ENCODE measurements at places on chromosomes 5 and 9.

DNA sequence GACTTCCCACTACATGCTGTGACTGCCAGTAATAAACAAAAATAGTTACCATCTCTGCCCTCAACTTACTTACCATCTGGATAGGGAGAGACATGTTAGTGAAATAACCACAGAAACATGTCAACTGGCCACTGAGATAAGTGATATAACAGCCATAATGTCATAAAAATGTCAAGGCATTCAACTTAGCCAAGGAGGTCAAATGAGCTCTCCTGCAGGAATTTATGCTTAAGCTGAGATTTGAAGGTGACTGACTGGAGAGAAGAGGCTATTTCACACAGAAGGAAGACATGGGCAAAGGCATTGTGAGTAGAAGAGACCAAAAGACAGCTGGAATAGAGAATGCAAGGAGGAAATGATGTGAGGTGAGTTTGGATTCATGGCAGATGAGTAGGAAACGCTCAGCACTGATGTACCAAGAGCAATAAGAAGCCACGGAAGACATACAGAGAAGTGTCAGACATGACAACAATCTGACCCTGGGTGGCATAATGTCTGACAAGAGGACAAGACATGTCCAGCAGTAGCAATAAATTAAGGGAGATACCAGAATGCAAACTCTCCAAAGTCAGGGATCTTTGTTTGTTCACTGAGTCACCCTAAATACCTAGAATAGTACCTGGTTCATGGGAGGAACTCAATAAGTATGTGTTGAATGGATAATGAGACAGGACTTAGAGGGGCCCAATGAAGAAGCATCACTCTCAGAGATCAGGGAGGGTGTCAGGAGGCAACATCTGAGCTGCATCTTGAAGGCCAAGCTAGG lies 318.8 kb downstream of the ACTL7B start:
- DNase-seq: no peak

DNA sequence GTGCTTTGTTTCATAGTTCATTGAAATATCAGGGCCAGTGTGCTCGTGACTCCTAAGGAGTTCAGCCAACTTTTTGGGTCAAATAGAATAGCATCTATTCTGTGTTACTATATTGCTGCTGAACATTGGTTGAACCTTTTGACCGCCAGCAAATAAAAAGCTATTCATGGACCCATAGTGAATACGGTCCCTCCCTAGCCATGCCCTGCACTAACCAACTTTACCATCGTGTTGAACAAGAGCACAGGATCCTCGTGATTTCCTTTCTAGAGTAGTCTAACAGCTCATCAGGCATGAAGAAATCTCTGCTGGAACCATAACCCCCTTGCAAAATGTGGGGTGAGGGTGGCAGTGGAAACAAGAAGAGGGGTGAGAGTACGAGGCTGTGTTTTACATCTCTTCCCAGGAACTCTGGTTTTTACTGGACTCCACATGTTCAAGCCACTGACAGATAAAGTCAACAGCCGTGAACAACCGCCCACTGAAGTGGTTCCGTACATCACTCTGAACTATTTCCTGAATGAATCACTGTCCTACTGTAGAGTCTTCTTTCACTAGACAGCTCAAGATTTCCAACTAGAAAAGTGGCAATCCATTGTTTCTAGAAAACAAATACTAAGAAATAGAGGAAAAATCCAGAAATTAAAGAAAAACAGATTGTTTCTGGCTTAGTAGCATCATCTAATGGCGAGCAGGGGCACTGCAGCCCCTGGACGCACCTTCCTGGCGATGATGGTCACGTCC lies 70.1 kb upstream of the SPATA31E1 start:
- DNase-seq: peak; percentile 21

GRCh38 chr9:120891245-120891883 lies 14.4 kb upstream of the PHF19 start:
- DNase-seq: no peak

DNA sequence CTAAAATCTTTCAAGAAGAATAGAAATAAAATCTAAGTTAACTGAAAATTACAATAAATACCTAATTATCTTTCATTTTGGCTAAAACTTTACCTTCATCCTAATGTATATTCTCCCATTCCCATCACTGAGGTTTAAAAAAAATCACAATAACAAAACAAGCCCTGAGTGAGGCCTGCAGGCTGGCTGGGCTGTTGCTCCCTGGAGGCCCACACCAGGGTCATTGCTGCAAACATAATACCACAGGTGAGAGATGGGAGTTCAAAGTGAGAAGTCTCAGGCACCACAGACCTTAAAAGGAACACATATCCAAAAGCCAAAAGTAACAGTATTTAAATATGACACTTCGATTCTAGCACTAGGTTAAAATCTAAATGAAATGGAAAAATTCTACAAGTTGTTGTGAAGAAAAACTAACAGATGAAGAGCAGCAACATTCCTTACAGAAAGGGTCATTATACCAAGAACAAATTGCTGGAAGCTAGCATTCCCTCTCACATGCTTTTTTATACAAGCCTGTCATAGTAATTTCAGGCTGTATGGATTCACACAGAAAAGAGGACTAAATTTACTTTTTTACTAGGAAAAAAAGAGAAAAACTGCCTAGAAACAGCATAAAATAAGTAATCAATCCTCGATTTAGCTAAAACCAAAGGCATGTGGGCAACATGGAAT lies 57.8 kb downstream of the AUH start:
- DNase-seq: no peak

GRCh38 chr5:97165726-97166125 lies 17.3 kb downstream of the RIOK2 start:
- DNase-seq: no peak

DNA sequence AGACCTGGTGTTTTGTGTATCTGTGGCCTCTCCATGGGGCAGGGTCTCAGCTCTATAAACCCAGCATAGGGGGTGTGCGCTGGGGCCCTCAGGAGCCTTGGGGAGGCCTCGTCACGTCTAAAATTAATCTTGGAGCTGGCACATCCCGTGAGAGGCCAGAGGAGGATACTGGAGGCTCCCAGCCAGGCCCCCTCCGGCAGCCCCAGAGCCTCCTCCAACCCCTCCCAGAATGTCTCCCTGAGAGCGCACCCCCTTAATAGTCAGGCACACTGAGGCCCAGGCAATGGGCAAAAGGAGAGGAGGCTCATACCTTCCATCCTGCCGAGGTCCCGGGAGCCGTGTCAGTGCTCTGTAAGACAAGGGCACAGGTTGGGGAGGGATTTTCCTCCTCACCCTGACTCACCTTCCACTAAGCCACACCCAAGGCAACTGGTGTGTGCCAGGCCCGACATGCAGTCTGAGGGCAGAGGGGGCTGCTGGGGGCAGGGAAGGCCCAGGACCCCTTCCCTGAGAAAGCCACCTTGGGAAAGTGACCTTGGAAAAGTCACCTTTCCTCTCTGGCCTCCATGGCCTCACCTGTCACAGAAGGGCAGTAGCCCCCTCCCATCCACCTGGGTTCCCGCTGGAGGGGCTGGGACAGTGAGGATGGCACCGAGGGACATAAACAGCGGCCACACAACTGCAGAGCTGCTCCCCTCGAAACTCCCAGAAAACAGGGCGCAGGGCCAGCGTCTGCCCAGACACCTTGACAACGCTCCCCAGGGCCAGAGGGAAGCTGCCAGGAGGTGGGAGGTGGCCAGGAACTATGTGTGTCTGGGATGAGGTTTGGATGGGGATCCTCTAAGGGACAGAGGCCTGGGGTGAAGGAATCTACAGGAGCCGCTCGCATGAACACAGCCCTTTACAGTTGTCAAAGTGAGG lies 2.9 kb downstream of the AK1 start:
- DNase-seq: no peak

DNA sequence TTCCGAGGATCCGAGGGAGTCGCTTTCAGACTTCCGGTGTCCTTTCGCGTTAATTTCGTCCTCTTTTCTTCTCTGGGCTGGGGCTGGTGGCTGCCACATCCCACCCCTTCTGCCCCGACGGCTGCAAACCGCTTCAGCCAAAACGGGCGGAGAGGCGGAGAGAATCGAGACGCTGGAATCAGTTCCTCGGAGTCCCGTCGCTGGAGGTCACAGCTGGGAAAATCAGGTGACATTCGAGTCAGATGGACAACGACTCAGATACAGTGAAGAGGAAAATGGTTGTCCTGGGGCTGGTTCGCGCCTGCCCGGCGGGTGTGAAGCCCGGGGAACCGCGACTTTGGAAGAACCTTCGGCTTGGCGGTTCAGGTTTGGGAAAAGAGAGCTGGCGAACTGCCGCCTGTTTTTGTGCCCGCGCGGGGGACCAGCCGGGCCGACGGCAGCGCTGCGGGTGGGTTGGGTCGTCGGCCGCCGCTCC lies 8.9 kb upstream of the NKX2-5 start:
- no peak for DNase-seq

GRCh38 chr5:172407241-172407691 lies 47.1 kb downstream of the SH3PXD2B start:
- DNase-seq: no peak

DNA sequence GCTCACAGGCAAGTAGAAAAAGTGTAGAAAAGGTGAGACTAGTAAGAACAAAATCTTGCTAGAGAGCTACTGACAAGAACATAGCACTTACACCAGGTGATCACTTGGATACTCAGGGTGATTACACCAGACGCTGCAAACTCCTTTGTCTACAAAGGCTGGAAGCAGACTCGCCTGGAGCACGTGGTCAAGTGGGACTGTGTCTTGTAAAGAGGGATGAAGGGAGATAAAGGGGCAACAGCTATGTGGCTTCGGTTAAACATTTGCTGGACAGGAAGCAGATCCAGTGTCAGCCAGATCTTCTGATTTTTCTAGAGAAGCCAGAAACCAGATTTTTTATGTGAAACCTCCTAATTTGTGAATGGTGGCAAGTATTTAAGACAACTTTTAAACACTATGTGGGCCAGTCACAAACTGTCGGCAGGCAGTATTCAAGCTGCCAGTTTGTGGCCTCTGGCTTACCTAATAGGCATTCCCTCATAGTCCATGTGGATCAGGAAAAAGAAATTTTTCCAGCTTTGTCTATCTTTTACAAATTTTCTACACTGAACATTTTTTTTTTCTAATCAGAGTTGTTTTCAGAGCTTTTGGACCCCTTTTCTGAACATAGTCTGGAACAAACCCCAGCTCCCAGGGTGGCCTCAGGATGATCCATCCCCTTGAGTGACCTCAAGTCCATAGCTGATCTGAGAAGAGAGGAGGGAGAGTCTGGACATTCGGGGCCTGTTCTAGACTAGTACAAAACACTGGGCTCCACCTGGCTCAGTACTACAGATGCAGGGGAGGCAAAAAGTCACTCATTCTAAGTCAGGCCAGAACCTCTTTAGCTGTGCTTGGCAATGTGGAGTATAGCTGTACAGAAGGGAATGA lies 262.9 kb downstream of the ARRDC3 start:
- DNase-seq: no peak

GRCh38 chr5:14109041-14109747 lies 33.9 kb upstream of the TRIO start:
- no peak for DNase-seq

DNA sequence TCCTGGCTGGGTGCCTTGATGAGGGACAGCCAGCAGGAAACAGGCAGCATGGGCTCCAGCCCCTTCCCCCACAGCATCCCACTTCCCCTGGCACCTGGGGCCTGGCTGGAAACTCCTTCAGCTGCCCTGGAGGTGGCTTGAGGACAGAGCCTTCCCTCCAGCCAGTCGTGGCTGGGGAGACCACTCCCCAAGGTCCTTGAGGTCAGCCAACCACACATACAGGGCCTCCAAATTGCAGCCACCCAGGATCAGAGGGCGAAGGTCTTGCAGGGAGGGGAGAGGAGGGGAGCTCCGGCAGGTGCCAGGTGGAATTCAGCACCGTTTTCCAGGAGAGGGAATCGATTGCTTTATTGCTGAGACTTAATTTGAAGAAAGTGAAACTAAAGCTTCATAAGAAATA lies 280.4 kb downstream of the PBX3 start:
- DNase-seq: no peak

DNA sequence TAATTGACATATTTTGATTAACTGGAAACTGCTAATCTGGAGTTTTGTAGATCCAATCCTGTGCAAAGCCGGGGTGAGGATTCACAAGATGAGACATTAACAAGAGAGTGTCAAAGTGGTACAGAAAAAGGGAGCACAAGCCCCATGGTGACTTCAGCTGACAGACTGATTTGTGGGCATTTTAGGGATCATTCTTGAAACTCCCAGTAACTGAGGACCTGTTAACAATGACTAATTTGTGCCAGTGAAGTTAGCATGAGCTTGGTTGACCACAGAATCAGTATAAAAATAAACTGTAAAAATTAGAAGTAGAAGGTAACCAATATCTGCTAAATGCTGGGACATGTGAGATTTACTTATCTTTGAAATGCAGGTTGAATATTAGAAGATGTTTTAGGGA lies 1578.3 kb downstream of the EFNA5 start:
- DNase-seq: no peak

GRCh38 chr5:14895301-14895700 lies 23.7 kb upstream of the ANKH start:
- no peak for DNase-seq

GRCh38 chr9:96413302-96414221 lies 4.6 kb downstream of the ZNF367 start:
- DNase-seq: no peak

DNA sequence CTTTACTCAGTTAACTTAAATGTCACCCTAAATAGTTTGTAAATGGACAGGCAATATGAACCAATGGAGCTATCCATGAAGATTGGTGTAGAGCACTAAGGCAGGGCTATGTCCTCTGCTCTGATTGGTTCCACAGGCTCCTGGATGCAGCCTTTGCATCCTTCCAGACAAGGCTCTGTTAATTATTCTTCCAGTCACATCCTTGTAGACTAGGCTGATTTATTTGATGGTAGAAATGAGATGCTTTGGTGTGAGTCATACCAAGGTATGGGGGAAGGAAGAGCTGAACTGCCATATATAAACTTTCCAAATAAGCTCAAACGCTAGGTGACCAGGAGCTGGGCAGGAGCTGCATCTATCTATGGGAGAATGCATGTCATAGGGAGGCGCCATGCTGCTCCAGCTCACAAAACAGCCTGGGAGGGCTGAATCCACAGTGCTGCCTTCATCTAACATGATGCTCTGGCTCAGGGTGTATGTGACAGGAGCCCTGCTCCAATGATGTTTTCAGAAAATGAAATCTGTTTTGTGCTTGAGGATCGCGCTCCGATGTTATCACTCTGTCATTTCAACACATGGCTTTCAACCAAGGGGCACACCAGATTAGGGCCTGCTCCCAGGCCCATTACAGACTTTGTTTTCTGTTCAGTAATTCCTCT lies 818.0 kb upstream of the ZNF608 start:
- no peak for DNase-seq

GRCh38 chr9:136723362-136723976 lies 11.1 kb downstream of the DIPK1B start:
- DNase-seq: no peak

GRCh38 chr5:68015381-68016302 lies 199.9 kb upstream of the PIK3R1 start:
- DNase-seq: no peak
